Neural crest cell (in vitro differentiated cells): ENCODE measurements at places on chromosomes 6 and 20. TPM values are rescaled to one million over a fixed set of nuclear protein-coding genes. Genes with fewer than 3 reads are reported as not detected.

DNA sequence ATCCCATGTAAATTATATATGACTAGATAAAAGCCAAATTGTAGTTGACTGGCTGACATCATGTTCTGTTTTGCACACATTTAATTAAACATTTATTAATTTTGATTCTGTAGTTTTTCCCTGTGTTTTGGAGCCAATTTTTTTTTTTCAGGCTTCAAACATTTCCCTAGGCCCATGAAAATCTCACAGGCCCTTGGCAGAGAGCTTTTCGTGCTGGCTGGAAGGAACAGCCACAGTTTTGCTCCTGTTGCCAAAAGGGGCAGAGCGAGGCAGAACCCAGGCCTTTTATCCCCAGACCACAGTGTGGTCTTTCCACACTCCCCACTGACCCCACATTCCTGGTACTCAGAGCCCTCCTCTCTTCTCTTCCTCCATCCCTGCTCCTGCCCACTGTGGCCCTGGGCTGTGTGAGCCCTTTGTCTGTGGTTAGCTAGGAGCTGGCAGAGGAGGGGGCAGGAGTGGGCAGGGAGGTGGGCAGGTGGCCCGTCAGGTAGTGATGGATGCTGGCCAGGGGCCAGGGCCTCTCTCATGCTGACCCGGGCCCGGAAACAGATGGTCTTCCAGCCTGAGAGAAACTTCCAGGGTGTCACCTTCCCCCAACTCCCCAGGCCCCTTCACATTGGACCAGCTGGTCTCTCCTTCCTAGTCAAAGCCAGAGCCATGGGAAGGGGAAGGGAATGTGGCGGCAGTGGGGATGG is 19.4 kb upstream of the CCM2L start:
- H3K4me1 ChIP-seq: no peaks in the 10 kb centered on the region
- H3K27me3 ChIP-seq: peaks cover 52% of the 10 kb centered on the region
- H3K27ac ChIP-seq: no peak overlapping the region
- no peaks in the 10 kb centered on the region for H3K36me3 ChIP-seq
- DNase-seq: no peak

- H3K27ac ChIP-seq: no peak overlapping the region
- H3K4me3 ChIP-seq: no peak overlapping the region
- H3K36me3 ChIP-seq: no peaks in the 10 kb centered on the region
- DNase-seq: no peak
- peaks cover 83% of the 10 kb centered on the region for H3K27me3 ChIP-seq
Measured at GRCh38 chr6:31502586-31502985, 4.6 kb downstream of the MICB start.

GRCh38 chr6:8234321-8234720 is 132.0 kb upstream of the EEF1E1 start:
- DNase-seq: no peak
- H3K4me1 ChIP-seq: peaks cover 16% of the 10 kb centered on the region
- no peak overlapping the region for H3K4me3 ChIP-seq
- H3K27me3 ChIP-seq: no peaks in the 10 kb centered on the region
- H3K36me3 ChIP-seq: no peaks in the 10 kb centered on the region
- no peak overlapping the region for H3K27ac ChIP-seq

GRCh38 chr6:140538926-140539325 is 1164.5 kb upstream of the CITED2 start:
- peaks cover 17% of the 10 kb centered on the region for H3K36me3 ChIP-seq
- no peak for DNase-seq
- H3K27me3 ChIP-seq: no peaks in the 10 kb centered on the region
- no peak overlapping the region for H3K4me3 ChIP-seq
- no peak overlapping the region for H3K27ac ChIP-seq

DNA sequence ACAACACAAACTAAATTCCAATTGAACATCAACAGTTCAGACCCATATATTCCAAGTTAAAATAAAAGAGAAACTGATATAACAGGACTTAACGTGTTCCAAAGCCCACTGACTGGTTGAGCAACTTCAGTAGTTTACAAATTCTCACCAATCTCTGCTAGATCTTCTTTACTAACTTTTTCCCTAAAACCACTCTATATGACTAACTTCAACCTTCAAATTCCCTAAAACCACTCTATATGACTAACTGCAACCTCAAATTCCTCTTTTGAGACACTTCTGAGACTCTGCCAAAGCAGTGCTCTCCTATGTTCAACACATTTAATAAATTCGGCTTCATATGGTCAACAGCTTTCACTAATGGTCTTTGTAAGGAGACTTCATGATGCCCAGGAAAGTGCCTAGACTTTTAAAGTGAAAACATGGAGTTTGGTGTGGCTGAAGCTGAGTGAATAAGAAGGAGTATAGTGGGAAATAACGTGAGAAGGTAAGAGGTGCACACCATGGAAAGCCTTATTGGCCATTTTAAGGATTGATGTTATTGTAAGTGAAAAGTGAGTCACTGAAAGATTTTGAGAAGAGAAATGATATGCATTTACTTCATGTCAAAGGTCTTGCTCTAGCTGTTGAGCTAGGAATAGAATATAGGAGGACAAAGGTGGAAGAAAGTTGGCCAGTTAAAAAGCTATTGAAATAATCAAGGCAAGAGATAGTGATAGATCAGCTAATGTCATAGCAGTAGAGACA is 134.0 kb upstream of the HCRTR2 start:
- DNase-seq: no peak
- H3K27ac ChIP-seq: no peak overlapping the region
- H3K36me3 ChIP-seq: no peaks in the 10 kb centered on the region
- H3K4me3 ChIP-seq: no peak overlapping the region
- no peaks in the 10 kb centered on the region for H3K4me1 ChIP-seq
- H3K27me3 ChIP-seq: no peaks in the 10 kb centered on the region

DNA sequence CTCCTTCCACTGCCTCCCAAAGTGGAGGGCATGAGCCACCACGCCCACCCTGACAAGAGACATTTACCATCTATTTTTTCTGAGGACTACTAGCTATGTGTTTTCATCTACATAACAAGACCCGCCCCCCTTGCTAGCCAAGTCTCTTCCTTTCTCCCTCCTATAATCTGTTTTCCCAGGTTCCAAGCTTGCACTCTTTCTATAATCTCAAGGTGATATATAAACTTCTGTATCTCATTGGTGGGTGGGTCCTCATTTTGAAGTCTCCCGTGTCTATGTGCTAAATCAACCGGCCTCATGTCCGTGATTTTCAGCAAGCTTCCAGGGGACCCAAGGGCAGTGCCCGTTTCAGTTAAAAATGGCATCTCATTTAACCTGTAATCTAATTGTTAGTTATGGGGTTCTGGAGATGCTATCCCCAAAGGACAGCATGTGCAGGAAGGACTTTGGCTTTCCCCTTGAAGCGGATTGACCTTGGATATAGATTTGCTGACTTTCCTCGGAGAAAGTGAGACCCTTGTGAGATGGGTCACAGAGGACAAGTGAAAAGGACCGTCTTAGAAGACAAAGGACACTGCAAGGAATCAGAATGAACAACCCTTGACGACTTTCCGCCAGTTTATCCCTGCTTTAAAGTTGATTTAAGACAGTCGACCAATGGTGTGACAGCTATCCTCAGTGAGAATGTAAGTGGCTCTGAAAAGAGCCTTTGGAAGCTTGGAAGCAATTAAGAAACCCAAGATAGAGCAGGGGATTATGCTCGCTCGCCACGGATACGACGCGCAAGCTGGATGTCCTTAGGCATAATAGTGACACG is 22.4 kb downstream of the OR2B2 start:
- no peak overlapping the region for H3K4me3 ChIP-seq
- peaks cover 44% of the 10 kb centered on the region for H3K4me1 ChIP-seq
- peaks cover 16% of the 10 kb centered on the region for H3K27me3 ChIP-seq
- H3K36me3 ChIP-seq: peaks cover 8% of the 10 kb centered on the region

GRCh38 chr6:42726485-42727086 is 4.2 kb upstream of the PRPH2 start:
- no peaks in the 10 kb centered on the region for H3K36me3 ChIP-seq
- H3K27me3 ChIP-seq: peaks cover 21% of the 10 kb centered on the region
- peak; percentile 23 for DNase-seq
- H3K27ac ChIP-seq: no peak overlapping the region

- peaks cover 7% of the 10 kb centered on the region for H3K4me1 ChIP-seq
- no peaks in the 10 kb centered on the region for H3K27me3 ChIP-seq
- DNase-seq: no peak
- no peaks in the 10 kb centered on the region for H3K36me3 ChIP-seq
- no peak overlapping the region for H3K4me3 ChIP-seq
Measured at GRCh38 chr20:19830211-19830785, 72.2 kb downstream of the RIN2 start.

- H3K4me3 ChIP-seq: no peak overlapping the region
- H3K27me3 ChIP-seq: no peaks in the 10 kb centered on the region
- no peak for DNase-seq
- peaks cover 23% of the 10 kb centered on the region for H3K4me1 ChIP-seq
Measured at GRCh38 chr6:14664112-14664601, 546.6 kb downstream of the CD83 start.

- H3K4me1 ChIP-seq: no peaks in the 10 kb centered on the region
- no peak overlapping the region for H3K27ac ChIP-seq
- H3K4me3 ChIP-seq: no peak overlapping the region
Measured at GRCh38 chr20:7346562-7346961, 579.1 kb downstream of the BMP2 start.

DNA sequence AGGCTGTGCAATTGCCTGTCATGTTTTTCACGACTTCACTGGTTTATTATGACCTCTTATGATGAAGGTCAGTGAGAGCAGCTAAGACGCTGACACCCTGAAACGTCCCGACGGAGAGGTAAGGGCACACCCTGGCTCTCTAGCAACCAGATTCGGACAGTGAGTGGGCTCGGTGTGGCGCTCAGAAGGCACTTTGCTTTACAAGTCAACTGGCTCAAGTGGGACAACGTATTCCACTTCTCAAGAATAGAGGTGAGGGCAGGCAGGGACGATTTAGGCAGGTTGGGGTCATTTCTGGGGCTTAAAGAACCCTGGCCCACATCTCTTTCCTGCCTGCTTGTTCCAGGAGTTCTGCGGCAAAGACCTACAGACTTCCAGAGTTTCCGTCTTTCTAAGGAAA is 18.2 kb downstream of the RNASET2 start:
- no peaks in the 10 kb centered on the region for H3K27me3 ChIP-seq
- H3K27ac ChIP-seq: no peak overlapping the region
- no peak overlapping the region for H3K4me3 ChIP-seq
- DNase-seq: no peak

DNA sequence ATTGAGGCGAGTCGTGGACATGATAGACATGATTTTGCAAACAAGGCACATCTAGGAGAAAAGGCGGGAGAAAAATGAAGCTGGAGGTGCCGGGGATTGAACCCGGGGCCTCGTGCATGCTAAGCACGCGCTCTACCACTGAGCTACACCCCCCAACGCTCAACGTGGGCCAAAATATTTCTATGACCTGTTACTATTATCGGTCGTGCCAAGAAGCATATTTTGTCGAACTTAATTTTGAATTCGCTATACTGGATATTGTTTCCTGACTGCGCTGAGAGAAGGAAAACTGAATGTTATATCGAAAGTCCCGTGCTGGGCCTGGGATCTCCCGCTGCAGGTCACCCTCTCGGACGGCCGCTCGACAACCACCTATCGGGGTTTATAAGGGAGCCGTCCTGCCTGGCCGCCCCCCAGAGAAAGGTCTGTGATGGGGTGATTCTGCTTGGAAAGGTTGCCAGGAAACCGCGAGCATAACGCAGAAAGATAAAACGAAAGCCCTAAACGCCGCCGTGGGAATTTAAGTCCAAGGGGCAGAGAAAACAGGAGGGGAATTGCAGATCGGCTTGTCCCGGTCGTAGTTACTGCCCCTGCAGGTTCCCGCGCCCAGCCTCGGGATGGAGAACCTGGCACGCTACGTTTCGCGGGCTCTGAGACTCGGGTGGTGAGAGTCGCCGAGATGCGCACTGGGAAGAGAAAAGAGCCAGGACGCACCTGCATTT is 60.0 kb downstream of the TRIM27 start:
- peak overlapping the region; percentile 96 for H3K4me3 ChIP-seq
- peaks cover 29% of the 10 kb centered on the region for H3K4me1 ChIP-seq
- H3K27ac ChIP-seq: peak overlapping the region; percentile 63
- DNase-seq: peak; percentile 85
- peaks cover 33% of the 10 kb centered on the region for H3K27me3 ChIP-seq

DNA sequence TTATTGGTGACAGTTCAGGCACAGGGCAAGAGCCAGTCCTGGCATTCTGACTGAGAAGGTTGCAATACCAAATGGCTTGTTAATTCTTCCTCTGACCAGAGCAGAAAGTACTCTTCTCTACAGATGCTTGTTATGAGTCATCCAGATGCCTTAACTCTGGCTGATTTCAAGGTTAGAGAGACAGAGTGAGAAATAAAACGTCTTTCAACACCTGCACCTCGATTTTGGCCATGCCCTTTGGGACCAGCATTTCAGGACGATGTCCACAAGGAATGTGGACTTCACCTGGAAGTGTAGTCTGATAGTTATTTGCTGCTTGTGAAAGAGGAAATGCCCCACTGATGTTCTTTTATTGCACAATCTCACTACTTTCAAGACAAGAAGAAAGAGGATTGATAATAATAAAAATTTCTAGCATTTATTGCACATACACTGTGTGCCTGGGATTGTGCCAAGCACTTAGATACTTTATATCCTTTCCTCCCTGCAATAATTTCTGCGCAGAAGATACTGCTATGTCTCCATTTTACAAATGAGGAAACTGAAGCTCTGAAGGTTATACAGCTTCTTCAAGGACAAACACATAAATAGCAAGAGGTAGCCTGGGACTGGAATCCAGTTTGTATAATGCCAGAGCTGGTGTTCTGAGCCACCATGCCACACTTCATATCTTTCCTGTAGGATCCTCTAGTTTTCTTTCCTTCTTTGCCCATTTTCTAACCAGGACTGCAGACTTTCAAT is 33.5 kb upstream of the MCM3 start:
- H3K4me1 ChIP-seq: peaks cover 2% of the 10 kb centered on the region
- H3K36me3 ChIP-seq: no peaks in the 10 kb centered on the region
- H3K27ac ChIP-seq: no peak overlapping the region
- no peak for DNase-seq

DNA sequence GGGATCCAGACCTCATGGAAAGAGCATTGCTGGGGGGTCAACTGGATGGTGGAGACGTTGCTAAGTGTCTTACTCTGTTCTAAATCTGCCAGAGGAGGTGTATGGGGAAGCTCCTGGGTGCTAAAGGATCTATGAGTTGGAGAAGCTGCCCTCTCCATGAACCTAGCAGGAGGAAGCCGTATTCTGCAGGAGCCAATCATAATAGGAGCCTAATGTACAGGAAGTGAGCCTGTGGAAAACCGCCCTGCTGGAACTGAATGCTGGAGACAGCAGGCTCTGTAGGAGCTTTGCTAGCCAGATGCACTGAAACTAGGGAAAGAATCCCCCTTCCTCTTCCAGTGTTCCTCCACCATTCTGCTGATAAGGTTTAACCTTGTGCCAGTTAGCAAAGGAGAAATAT is 10.9 kb downstream of the CASP8AP2 start:
- no peaks in the 10 kb centered on the region for H3K27me3 ChIP-seq
- DNase-seq: no peak
- H3K36me3 ChIP-seq: peaks cover 12% of the 10 kb centered on the region
- no peak overlapping the region for H3K27ac ChIP-seq
- no peak overlapping the region for H3K4me3 ChIP-seq

- DNase-seq: no peak
- no peaks in the 10 kb centered on the region for H3K4me1 ChIP-seq
- H3K27me3 ChIP-seq: peaks cover 3% of the 10 kb centered on the region
- no peak overlapping the region for H3K4me3 ChIP-seq
Measured at GRCh38 chr6:135085700-135086413, 31.2 kb upstream of the HBS1L start.

COL19A1 gene
- 0.09 TPM in 1 of 2 replicates, not detected in the other for total RNA-seq

CLIC5 gene
- 0.20 TPM in 1 of 2 replicates, not detected in the other for total RNA-seq

BPIFB2 gene
- total RNA-seq: not detected in 2 replicates

RHAG gene
- not detected in 2 replicates for total RNA-seq

DOK5 gene
- 4.1 and 4.4 TPM in 2 replicates for total RNA-seq

GPX5 gene
- total RNA-seq: not detected in 2 replicates
